Glutamatergic neuron (in vitro differentiated cells): ENCODE measurements at places on chromosomes 12 and 14. TPM values are rescaled to one million over a fixed set of nuclear protein-coding genes. Genes with fewer than 3 reads are reported as not detected.

DNA sequence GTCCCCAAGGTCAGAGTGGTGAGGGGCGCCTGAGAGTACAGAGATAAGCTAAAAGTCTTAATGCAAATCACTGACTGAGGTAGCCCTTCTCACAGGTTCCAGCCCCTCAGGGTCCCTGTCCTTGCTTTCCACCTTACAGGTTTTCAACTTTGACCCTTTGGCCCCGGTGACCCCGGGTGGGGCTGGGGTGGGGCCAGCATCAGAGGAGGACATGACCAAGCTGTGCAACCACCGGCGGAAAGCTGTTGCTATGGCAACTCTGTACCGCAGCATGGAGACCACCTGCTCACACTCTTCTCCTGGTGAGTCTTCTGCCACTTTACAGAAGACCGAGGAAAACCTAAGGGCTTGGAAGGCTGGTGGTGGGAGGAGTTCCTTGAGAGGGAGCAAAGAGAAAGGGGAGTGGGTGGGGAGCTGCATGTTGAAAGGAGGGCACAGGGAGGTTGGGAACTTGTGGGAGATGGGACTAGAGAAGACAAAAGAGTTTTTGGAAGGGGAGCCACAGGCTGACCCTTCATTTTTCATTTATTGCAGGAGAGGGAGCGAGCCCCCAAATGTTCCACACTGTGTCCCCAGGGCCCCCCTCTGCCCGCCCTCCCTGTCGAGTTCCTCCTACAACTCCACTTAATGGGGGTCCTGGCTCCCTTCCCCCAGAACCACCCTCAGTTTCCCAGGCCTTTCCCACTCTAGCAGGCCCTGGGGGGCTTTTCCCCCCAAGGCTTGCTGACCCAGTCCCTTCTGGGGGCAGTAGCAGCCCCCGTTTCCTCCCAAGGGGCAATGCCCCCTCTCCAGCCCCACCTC is 2.4 kb downstream of the MBD6 start:
- DNase-seq = peak; percentile 58

- DNase-seq = no peak
Observed at GRCh38 chr12:29238822-29239291, 89.8 kb downstream of the FAR2 start.

GRCh38 chr14:99889268-99889667 is 96.1 kb downstream of the EML1 start:
- DNase-seq = no peak

DNA sequence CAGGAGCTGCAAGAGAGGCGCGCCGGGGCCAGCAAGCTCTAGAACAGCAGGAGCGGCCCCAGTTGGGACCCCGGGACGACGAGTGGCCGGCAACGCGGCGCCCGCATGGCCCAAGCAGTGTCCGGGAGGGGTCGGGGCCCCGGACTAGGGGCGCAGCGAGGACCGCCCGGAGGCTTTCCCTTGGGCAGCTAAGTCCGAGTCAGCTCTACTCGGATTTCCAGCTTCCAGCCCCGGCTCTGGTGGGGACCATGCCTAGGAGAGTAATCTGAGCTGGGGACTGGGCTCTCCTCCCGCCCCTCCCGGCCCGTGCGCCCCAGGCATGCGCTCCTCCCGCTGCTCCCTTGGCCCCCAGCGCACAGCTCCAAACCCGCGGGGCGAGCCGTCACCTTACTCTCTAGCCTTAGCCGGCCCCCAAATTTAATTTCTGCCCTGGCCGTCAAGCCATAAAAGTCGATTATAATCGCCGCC is 41.6 kb upstream of the CAPRIN2 start:
- DNase-seq = no peak

DNA sequence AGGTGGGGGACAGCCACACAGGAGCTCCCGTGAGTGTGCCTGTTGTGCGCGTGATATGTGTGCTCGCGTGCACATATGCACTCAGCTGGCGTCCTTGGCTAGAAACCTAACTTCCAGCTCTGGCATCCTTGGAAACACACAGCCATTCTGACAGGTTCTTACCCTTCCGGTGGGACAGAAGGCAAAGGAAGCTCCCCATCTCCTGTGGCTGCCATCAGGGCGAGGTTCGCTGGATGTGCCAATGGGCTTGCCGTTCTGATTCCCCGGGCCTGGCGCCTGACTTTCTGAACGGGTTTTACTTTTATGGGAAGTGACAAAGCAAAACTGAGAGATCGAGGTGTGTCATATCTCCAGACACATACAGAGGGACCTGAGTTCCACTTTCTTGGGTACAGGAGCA is 124.7 kb downstream of the PAPOLA start:
- DNase-seq = no peak

DNA sequence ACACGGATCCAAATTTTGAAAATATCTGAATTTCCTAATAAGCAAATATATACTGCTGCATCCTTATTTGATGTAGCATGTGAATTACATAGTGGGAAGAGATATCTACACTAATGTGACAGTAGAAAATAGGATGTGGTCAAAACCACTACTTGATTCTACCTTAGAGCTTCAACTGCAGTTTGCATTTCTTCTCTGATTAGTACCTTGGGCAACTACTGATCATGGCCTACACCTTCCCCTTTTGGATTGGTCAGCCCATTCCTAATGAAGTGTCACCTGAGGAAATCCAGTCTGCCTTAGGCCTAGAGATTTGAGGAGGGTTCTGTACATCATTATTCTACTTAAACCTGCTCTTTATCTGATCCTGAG is 10.7 kb downstream of the LLPH start:
- no peak for DNase-seq

- no peak for DNase-seq
Observed at GRCh38 chr12:12338527-12339168, 11.4 kb downstream of the MANSC1 start.

- DNase-seq = no peak
Observed at GRCh38 chr12:9323144-9323681, 115.0 kb upstream of the PZP start.

- peak; percentile 93 for DNase-seq
Observed at GRCh38 chr12:107317751-107318555, 224.6 kb upstream of the CRY1 start.

DNA sequence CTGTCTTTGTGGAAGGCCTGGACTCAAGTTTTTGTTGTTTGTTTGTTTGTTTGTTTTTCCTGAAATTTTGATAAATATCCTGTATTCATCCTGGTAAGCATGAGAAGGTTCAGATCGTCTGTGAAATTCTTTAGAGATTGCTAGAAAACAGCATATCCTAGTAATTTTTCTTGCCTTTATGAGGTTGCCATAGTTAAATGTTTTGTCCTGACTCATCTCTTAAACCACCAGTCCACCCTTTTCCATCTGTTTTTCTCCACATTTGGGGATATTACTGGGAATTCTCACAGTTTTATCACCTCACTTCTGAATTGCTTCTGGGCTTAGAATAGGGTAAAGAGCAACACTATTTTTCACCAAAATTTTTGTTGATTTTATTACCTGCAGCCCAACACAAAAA is 248.3 kb downstream of the FBXL14 start:
- DNase-seq = no peak

DNA sequence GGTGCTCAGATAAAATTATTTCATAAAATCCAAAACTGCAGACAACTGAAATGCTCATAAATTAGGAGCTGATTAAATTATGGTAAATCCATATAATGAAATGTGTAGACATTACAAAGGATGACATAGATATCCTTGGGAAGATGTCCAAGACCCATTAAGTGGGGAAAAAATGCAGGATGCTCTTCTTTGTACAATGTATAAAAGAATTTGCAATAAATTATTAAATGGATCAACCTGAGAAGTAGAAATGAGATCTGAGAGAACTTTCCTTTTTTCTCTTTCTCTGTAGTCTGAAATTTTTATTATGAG is 336.4 kb upstream of the E2F7 start:
- DNase-seq = no peak

GRCh38 chr12:123056053-123056452 is 75.6 kb downstream of the ARL6IP4 start:
- DNase-seq = no peak

GRCh38 chr12:124582108-124582424 is 14.7 kb upstream of the NCOR2 start:
- DNase-seq = no peak

- DNase-seq = no peak
Observed at GRCh38 chr14:94547151-94547680, 14.0 kb upstream of the SERPINA4 start.

GRCh38 chr12:102342281-102343006 is 137.9 kb downstream of the IGF1 start:
- no peak for DNase-seq

GRCh38 chr12:132284071-132284826 is 45.1 kb downstream of the GALNT9 start:
- DNase-seq = no peak

DNA sequence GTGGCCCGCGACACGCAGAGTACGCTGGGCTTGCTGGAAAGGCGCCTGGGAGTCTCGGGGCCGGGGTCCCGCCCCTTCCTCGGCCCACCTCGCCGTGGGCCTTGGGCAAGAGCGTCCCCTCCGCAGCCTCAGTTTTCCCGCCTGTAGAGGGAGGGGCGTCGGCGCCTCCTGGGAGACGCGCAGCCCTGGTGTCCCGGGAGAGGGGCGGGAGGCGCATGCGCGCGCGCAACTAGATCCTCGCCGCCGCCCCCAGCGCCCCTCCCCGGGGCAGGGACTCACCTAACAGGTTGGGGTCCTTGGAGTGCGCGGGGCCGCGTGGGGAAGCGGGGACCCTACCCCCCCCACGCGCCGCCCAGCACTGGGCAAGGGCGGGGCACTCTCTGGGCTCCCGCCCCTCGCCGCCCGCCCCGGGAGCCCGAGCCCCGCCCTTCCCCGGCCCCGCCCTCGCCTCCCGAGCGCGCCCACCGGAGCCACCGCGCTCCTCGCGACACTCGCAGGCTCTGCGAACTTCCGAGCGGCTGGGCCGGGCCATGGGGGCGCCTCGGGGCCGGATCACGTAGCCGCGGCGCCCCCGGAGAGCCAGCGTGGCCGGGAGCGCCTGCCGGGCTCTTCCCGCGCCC is at the start of gene KIF26A:
KIF26A (plus strand) TSS at position 490 of the 620 bp plus-strand sequence. CDS start 136 bp downstream, outside the sequence.
- DNase-seq = peak; percentile 66

GRCh38 chr14:39212693-39213092 is 21.0 kb upstream of the MIA2 start:
- DNase-seq = no peak

DNA sequence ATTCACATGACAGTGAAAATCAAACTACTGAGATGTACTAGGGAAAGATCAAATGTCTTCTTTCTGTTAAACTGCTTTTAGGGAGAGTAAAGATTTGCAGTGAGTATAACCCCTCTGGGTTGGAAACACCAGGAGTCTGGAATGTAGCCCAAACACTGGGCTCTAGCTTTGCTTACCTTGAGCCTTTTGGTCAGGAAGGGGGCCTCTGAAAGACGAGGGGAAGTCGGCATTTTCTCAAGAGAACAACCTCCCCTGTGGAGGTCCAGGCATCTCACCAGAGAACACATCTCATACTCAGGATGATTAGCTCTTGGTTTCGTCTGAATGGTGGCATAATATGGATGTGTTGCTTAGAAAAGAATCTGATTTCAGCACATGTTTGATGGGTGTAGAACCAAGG is 169.0 kb downstream of the ZFP36L1 start:
- no peak for DNase-seq

DNA sequence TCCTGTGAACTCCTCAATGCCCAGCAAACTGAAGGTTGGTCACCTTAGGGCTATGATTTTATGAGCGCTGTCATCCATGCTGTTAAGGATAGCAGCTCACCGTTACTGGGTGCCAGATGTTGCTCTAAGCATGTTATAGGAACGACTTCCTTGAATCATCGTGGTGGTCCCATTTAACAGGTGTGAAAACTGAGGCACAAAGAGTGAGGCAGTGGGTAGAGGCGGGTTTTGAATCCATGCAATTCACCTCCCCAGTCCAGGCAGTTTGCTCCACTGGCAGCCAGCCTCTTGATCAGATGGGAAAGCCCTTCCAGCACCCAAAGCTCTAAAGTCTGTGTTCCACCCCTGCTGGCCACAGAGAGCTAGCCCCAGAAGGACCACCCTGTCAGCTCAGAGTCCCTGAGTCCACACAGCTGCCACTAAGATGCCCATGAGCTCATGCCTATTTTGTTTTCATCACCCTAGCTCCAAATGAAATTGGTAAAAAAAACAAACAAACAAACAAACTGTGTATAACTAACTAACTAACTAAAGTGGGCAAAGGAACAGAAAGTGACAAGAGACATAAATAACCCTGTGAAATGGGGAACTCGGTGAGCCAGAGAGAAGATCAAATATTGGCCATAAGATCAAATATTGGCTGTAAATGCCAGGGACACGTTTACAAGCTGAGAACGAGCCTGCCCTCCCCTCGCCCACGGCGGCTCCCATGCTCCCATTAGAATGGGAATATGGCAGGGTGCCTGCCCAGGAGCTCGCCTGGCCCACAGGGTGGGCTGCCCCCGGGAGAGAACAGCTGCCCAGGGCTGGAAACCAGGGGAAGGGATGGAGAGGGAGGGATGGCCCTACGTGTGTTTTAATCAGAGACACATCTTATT is 72.3 kb upstream of the RFLNA start:
- DNase-seq = no peak

DNA sequence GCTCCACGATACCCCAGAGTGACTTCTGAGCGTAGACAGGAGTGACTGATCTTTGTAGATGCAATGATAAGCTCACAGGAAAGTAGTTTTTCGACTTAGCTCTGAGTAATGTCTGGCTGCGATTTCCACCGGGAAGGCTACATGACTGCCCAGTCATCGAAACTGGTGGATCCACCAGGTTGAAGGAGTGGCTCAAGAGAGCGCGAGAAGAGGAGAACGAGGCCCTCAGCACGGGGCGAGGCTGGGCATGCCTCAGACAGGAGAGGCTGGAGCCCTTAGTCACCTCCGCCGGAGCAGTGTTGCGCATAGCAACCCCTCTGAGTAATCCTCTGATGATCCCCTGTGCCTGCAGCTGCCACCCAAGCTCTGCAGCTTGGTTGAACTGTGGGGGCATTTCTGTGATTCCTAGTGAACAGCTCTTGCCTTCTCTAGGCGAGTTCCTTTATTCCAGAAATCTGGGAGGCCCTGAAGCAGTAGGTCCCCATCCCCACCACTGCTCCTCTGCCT is 25.6 kb downstream of the ELK3 start:
- DNase-seq = no peak

- peak; percentile 40 for DNase-seq
Observed at GRCh38 chr14:94129758-94130414, 482 bp upstream of the IFI27L2 start.

- no peak for DNase-seq
Observed at GRCh38 chr14:53850714-53851296, 105.8 kb downstream of the BMP4 start.

GRCh38 chr12:119156401-119157044 is 22.2 kb upstream of the HSPB8 start:
- peak; percentile 59 for DNase-seq

PMCH gene
- not detected for total RNA-seq

DHRS4 gene
- 6.1 TPM for total RNA-seq

C12orf60 gene
- total RNA-seq = 0.88 TPM

POTEG gene
- total RNA-seq = not detected

ACRBP gene
- total RNA-seq = 2.5 TPM

SYT1 gene
- 155 TPM for total RNA-seq

SOX5 gene
- total RNA-seq = 118 TPM

KERA gene
- not detected for total RNA-seq

PLCZ1 gene
- not detected for total RNA-seq

BORCS5 gene
- 30.2 TPM for total RNA-seq

RPGRIP1 gene
- total RNA-seq = not detected

CCDC175 gene
- not detected for total RNA-seq
